ENCODE measurements at places on chromosomes 11 and 22.

DNA sequence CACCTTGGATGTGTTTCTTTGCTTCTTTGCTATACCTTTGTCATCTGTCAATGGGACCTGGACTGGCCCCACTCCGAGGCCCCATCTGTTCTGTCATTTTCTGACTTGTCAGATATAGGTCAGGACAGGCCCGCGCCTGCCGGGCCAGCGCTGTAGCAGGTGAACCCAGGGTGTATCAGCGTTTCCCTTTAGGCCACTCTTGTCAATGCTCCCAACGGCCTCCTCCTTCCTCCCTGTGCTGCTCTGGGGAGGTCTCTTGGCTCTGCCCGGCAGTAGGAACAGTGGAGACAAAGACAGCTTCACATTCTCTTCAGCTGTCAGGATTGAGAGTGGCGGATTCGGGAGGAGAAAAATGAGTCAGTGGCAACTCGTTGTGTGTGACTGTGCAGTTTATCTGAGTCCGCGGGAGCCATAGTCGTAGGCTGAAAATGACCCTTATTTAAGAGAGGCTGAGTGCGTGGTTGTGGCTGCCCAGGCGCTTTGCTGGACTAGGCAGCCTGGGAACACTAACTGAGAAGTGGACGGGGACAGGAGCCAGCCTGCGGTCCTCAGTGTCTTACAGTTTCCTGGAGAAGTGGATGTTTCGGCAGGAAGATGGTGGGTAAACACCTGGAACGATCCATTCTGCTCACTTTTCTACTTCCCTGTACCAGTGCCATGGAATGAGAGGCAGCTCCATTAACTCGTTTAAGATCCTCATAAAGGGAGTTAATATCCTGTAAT, 102.3 kb downstream of the PRR5L start:
- H3K4me1 ChIP-seq = peaks cover 27% of the 10 kb centered on the region
- H3K27ac ChIP-seq = no peak overlapping the region
- DNase-seq = no peak

DNA sequence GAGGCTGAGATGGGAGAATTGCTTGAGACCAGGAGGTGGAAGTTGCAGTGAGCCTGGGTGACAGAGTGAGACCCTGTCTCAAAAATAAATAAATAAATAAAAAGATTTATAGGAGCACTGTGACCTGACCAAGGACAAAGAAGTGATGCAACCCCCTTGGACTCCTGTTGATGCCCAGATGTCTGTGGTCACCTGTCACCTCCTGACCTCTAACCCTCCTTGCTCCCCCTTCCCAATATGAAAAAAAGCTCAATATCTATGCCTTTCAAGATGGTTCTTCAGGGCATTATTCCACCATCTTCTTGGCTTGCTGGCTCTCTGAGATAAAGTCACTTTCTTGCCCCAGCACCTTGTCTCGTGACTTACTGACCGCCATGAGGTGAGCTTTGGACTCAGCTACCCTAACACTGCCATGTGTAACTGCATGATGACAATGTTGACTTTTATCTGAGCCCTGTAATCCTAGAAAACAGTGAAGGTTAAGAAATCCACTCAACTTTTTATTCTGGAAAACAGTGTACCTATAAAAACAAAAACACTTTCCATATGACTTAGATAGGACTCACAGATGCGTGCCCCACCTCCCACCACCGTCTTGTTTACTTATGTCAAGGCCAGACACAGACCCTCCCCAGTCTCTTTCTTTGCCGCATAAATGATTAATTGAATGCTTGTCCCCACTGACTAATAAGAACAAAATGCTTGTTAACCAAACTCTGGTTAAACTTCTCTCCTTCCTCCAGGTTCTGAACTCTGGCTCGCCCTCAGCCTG, 360.5 kb downstream of the BUD13 start:
- no peaks in the 10 kb centered on the region for H3K27me3 ChIP-seq
- H3K36me3 ChIP-seq = no peaks in the 10 kb centered on the region
- no peaks in the 10 kb centered on the region for H3K4me1 ChIP-seq
- no peak overlapping the region for H3K4me3 ChIP-seq

DNA sequence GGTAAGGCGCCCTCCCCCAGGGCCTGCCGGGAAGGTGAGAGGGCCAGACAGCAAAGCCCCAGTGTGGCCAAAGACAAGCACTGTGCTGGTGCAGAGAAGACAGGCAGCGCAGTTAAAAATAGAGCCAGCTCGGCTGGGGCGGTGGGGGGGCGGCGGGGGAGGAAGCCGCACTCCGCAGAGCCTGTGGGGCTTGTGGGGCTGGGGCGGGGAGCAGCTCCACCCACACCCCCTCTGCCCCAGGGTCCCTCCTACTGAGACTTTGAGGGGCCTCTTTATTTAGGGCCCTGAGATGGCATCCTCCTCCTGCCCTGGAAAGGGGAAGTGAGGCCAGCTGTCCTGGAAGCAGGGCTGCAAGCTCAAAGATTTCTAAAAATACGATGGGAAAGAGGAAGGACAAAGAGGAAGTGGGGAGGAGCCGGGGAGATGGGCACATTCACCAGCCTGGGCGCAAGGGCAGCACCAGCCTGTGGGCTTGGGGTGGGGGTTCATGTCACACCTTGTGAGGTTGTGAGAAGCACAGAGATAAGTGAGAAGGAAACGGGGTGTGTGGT, 2.6 kb downstream of the CYTH4 start:
- no peaks in the 10 kb centered on the region for H3K27me3 ChIP-seq
- H3K4me3 ChIP-seq = peak overlapping the region; percentile 97
- peak overlapping the region; percentile 98 for H3K27ac ChIP-seq
- peaks cover 55% of the 10 kb centered on the region for H3K36me3 ChIP-seq
- H3K4me1 ChIP-seq = peaks cover 63% of the 10 kb centered on the region
- no peak for DNase-seq

GRCh38 chr11:890794-891540, 19.6 kb downstream of the CHID1 start:
- no peak for DNase-seq
- no peak overlapping the region for H3K27ac ChIP-seq
- H3K4me1 ChIP-seq = no peaks in the 10 kb centered on the region
- H3K36me3 ChIP-seq = peaks cover 3% of the 10 kb centered on the region

GRCh38 chr11:116876656-116877055, 39.2 kb upstream of the APOA1 start:
- H3K36me3 ChIP-seq = peaks cover 29% of the 10 kb centered on the region
- peaks cover 2% of the 10 kb centered on the region for H3K4me1 ChIP-seq
- H3K27me3 ChIP-seq = no peaks in the 10 kb centered on the region
- DNase-seq = no peak

DNA sequence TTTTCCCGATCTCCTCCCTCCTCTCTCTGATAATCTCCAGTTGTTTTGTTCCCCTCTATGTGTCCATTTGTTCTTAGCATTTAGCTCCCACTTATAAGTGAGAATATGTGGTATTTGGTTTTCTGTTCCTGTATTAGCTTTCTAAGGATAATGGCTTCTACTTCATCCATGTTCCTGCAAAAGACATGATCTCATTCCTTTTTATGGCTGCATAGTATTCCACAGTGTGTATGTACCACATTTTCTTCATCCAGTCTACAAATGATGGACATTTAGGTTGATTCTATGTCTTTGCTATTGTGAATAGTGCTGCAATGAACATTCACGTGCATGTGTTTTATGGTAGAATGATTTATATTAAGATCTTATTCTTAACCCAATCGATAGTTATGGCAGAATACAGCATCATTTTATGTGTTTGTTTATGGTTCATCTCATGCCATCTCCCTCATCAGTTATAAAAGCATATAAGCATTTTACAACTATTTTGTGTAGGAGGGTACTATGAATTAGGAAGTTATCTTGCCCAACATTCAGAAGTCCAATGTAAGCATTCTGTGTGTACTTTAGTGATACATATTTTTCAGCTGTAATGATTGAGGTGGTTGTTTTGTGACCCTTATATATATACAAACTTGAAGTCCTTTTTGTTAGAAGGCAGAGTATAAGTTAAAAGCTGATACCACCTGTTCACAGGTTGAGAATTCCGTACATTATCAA, 3.2 kb downstream of the MS4A3 start:
- H3K4me3 ChIP-seq = no peak overlapping the region
- no peak overlapping the region for H3K27ac ChIP-seq
- no peak for DNase-seq
- no peaks in the 10 kb centered on the region for H3K4me1 ChIP-seq

- H3K27ac ChIP-seq = no peak overlapping the region
- H3K4me1 ChIP-seq = no peaks in the 10 kb centered on the region
- H3K36me3 ChIP-seq = peaks cover 70% of the 10 kb centered on the region
- no peak for DNase-seq
- H3K27me3 ChIP-seq = no peaks in the 10 kb centered on the region
These were observed 62.4 kb downstream of the APOL1 start for GRCh38 chr22:36315325-36315724.

DNA sequence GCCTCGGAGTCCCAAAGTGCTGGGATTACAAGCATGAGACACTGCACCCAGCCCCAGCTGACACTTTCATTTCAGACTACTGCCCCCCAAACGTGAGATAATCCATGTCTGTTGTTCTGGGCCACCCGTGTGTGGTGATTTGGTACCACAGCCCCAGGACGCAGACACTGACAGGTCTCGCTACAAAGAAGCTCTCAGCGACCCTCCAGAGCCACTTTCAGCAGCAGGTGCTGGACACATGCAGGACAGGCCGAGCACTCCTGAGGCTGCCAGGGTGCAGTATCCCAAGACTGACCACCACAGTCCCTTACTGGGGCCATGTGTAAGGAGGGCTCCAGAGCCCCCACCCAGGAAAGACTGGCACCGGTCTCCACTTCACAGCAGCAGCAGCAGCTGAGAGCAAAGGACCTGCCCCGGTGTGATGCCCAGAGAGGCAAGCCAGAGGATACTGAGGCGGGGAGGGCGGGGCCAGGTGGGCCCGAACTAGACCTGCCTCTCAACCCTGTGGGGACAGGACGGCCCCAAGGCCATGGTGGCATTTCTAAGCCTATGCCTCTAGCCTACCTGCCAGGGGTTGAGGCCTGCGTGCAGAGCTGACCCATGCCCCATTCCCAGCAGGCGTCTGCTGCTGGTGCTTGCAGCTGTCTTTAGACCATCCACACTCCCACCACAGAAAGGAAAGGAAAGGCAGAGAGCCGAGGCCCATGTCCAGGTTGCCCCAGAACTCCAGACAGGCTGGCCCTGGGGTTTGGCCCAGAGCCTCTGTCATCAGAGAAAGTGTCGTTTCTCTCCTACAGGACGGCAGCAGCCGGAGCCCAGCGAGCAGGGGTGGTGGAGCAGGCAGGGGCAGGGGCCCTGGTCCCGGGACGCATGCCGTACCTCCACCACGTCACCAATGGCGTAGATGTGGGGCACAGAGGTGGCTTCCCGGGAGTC, 28.0 kb upstream of the GNB1L start:
- no peaks in the 10 kb centered on the region for H3K36me3 ChIP-seq
- H3K27ac ChIP-seq = no peak overlapping the region
- DNase-seq = no peak
- no peak overlapping the region for H3K4me3 ChIP-seq
- peaks cover 13% of the 10 kb centered on the region for H3K4me1 ChIP-seq

- H3K36me3 ChIP-seq = no peaks in the 10 kb centered on the region
- peaks cover 5% of the 10 kb centered on the region for H3K27me3 ChIP-seq
- peaks cover 4% of the 10 kb centered on the region for H3K4me1 ChIP-seq
- H3K27ac ChIP-seq = no peak overlapping the region
These were observed 82.1 kb downstream of the CECR2 start for GRCh38 chr22:17451316-17451715.

DNA sequence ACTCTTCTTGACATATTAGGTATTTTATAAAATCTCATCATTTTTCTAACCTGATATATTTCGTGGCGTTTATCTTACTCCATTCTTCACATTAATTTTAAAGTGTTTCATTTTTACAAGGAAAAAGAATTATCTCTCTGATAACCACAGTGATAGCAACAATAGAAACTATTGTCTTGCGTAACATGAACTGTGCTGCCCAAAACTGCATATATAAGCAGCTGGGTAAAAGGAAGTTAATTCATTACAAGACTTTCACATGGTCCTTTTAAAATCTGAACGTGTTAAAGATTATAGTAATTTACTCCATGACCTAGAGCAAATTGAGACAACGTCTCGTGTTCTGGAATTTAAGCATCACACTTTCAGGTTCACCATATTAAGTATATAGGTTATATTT, 210.4 kb upstream of the GRIA4 start:
- no peak for DNase-seq
- no peaks in the 10 kb centered on the region for H3K4me1 ChIP-seq
- no peaks in the 10 kb centered on the region for H3K36me3 ChIP-seq
- H3K27ac ChIP-seq = no peak overlapping the region
- H3K4me3 ChIP-seq = no peak overlapping the region

DNA sequence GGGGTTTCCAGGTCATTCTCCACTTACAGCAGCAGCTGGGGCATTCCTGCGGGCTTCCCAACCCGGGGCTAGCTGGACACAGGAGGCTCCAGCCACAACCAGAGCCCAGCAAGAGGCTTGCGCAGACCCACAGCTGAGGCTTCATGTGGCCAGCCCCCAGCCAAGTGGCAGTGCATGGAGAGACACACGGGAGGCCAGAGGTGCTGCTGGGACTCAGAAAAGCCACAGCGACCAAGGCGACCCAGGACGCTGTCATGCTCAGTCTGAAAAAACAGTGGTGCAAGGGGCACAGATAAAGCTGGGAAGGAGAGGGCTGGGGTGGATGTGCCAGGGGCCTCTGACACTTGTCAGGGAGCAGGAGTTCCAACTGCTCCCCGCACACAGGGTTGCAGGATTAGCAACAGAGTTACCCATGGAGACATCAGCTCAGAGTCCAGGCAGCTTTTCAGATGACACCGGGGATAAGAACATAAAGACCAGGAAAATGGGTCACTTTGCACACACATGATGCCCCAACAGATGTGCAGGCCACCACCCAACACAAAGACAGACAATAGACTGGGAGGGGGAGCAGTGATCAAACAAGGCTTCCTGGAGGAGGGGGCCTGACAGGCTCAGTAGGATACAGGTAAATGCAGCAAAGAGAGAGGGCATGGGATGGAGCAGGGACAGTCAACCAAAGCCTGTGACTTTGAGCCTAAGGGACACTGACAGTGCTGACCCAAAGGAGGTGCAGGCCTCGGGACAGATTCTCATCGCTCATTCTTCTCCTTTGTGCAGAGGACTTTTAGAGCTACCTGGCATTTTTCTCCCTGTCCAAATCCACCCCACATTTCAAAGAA, 6.9 kb upstream of the NEAT1 start:
- no peak for DNase-seq
- H3K36me3 ChIP-seq = peaks cover 10% of the 10 kb centered on the region
- no peaks in the 10 kb centered on the region for H3K27me3 ChIP-seq
- H3K27ac ChIP-seq = peak overlapping the region; percentile 13

- no peaks in the 10 kb centered on the region for H3K27me3 ChIP-seq
- no peak overlapping the region for H3K4me3 ChIP-seq
- H3K36me3 ChIP-seq = no peaks in the 10 kb centered on the region
- H3K4me1 ChIP-seq = no peaks in the 10 kb centered on the region
- no peak overlapping the region for H3K27ac ChIP-seq
These were observed 13.0 kb downstream of the SLC5A12 start for GRCh38 chr11:26708736-26709456.

Data from T-helper 2 cell treated with Interferon-gamma antibody and Interleukin-4, amounts not matched to agents 5 μg/mL and 100 μg/mL, for 36 hours (primary cell).